ENCODE measurements at places on chromosomes 2 and 18.

DNA sequence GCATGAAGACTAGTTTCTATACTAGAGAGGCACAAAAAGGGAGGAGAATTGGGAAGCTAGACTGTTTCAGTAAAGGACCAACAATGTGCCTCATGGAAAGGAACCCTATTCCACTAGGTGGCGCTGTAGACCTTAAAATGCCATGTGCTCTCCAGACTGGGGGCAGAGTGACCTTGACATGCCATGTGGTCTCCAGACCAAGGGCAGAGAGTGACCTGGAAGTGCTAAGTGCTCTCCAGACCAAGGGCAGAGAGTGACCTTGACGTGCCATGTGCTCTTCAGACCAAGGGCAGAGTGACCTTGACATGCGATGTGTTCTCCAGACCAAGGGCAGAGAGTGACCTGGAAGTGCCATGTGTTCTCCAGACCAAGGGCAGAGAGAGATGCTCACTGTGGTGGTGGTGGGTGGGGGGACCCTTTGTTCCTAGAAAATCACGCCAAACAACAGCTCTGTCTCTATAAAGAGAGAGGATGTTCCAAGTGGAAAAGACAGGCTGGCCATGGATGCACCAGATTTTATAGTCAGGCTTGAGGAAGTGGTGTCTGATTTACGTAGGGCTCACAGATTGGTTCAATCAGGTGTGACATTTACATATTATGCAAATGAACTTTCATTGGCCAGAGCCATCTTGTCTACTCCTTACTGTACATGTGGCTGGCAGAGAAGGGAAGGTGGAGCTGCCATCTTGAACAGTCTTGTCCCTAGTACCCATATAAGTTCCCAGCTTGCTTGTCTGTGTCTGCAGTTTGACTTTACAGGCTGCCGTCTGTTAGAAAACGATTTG, 344.0 kb upstream of the DDX18 start:
- DNase-seq: no peak

GRCh38 chr2:149562324-149562723, 25.3 kb downstream of the MMADHC start:
- no peak for DNase-seq

GRCh38 chr2:171703574-171704347, 16.5 kb downstream of the DYNC1I2 start:
- peak; percentile 1 for DNase-seq

GRCh38 chr2:31828891-31829290, 181.9 kb downstream of the MEMO1 start:
- no peak for DNase-seq

DNA sequence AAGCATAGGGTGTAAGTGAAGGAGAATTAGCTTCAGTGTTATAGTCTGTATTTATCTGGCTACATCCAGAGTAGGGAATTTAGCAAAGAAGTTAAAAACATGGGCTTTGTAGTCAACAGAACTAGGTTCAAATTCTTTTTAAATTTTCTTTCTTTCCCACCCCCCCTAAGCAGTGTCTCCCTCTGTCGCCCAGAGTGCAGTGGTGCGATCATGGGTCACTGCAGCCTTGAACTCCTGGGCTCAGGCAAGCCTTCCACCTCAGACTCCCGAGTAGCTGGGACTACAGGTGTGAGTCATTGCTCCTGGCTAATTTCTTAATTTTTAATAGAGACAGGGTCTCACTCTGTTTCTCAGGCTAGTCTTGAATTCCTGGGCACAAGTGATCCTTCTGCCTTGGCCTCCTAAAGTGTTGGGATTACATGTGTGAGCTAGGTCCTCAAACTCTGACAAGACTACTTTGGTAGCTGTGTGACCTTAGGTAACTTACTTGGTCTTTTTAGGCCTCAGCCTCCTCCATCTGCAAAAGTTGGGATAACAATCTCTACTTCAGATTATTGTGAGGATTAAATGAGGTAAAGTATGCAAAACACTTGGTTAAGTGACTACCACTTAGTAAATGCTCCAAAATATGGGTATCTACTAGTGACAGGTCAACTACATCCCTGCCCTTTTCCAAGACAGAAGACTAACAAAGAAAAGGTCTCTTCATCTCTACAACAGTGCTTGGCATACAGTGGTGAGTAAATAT, 17.8 kb downstream of the DOK1 start:
- DNase-seq: no peak

DNA sequence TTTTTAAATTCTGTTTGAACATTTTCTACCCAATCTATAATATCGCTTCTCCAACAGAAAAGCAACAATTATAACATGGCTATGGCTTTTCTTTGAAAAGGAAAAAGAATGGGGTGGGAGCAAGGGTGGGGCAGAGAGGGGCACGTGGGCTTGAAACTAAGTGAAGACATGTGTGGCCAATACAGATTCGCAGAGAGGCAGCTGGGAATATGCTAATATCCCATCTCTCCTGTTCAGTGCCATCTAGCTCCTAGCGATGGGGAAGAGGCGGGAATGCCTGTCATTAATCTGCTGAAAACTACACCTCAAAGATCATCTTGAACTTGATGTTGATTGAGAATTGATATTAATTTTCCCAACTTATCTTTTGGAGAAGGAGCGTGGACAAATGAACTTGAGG, 65.5 kb upstream of the ITGA6 start:
- no peak for DNase-seq

DNA sequence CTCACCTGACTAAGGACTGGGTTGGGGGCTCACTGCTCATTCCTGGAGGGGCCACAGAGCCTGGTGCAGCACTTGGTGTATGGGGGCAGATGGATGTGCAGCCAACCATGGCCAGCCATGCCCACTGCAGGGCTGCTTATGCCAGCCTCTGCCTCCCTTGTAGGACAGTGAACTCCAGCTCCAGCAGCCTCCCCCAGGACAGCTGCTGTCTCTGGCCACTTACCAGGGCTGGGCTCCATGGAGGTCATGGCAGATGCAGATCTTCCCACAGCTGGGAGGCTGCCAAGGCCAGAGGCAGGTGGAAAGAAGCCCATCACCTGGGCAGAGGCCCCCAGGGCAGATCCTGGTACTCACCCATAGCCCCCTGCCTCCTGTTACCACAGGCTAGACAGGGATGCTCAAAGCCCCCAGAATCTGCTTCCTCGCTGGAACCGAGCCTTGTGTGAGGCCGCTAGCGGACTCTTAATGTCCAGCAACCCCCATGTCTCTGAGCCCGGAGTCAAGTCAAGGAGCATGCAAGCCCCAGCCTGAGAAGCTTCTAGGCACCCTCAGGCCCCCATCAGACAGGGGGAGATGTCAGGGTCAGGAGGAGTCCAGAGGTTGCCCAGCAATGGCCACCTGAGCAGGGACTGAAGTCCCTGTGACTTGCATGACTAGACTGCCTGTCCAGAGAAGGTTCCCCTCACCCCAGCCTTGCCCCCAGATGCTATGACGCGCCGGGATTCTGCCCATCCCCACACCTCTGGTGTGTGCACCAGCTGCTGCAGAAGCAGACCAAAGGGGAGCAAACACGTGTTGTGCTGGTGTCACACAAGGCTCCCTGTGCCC, 123.6 kb downstream of the TWIST2 start:
- no peak for DNase-seq

- DNase-seq: no peak
Measured at GRCh38 chr18:63183378-63183777, 136.2 kb downstream of the BCL2 start.

DNA sequence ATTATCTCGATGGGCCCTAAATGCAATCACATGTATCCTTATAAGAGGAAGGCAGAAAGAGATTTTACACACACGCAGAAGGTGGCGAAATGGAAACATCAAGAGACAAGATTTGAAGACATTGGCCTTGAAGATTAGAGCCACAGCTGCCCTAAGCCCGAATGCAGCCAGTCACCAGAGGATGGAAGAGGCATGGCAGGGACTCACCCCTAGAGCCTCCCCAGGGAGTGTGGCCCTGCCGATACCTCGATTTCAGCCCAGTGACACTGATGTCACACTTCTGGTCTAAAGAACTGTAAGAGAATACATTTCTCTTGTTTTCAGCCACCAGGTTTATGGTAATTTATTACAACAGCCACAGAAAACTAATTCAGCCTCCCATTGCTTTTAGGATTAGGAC, 17.4 kb downstream of the TTC39C start:
- no peak for DNase-seq

DNA sequence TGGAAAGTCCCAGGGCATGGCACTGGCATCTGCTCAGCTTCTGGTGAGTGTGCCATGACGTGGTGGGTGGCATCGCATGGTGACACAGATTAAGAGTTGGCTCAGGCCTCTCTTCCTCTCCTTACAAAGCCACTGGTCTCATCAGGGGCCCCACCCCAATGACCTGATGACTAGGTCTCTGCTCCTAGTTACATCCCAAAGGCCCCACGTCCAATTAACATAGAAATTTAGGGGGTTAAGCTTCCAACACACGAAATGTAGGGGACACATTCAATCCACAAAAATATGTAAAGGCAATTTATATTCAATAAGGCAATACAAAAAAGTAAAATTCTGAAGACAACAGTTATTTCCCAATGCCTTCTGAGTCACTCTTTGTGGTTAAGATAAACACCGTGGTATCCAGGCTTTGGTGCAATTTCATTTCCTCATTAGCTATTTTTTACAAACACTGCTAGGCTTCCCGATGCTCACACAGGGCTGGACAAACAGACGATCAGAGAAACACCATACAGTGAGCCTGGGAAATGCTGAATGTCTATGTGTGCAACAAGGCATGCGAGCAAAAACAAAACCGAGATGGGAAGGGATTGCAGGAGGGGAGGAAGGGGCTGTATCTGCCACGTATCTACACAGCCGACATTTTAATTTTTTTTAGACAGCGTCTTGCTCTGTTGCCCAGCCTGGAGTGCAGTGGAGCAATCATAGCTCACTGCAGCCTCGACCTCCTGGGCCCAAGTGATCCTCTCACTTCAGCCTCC, 67.2 kb downstream of the MBP start:
- DNase-seq: peak; percentile 99

- no peak for DNase-seq
Measured at GRCh38 chr2:64119369-64119768, 24.9 kb downstream of the PELI1 start.

DNA sequence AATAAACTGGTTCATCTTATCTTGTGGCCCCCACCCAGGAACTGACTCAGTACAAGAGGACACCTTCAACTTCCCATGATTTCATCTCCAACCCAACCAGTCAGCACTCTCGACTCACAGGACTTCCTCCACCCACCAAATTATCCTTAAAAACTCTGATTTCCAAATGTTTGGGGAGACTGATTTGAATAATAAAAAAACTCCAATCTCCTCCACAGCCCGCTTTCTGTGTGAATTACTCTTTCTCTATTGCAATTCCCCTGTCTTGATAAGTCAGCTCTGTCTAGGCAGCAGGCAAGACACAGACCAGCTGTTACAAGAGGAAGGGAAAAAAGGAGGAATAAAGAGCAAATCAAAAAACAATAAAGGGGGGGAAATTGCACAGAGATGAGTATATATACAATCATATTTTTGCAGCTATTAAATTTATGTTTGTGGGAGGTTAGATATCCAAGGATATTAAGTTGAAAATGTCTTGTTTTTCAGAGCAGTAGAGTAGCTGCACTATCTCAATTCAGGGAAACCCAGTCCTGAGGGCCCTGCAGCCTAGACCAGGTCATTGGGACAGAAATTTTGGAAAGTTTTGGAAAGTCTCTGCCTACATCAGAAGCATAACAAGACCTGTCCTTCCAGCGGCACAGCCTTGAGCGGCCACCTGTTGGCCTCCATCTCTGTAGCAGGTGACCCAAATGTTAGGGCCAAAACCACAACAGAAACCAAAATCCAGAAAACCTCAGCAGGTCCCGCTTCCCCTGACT, 32.8 kb upstream of the SIGLEC15 start:
- no peak for DNase-seq

- no peak for DNase-seq
Measured at GRCh38 chr18:9786631-9787030, 78.5 kb downstream of the RAB31 start.

DNA sequence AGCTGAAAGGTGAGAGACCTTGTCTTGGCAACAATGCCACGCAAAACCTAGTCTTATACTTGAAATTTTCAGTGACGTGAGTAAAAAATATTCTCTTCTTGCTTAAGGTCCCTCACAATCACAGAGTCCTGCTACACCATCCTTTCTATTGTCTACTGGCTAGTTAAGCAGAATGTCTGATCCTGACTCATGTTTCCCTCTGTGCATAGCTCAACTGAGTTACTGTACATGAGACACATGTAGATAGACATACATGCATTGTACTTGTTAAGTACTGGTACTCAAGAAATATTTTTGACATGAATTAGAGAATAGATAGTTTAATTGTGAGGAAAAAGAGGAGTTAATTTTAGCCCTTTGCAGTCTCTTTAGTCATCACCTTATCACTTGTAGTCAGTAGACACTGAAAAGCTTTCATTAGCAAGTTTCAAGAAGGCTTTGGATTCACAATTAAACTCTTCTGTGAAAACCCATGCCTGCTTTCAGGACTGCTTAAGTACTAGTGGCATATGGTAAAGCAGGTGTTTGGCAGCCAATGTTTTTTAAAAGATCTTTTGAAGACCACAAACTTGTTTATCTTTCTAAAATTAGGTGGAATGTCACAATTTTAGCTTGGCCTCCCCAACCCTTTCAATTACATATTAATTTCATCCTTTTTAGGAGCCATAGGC, 158.7 kb upstream of the CCDC150 start:
- no peak for DNase-seq

- no peak for DNase-seq
Measured at GRCh38 chr18:8707556-8708300, 2.4 kb downstream of the MTCL1 start.

DNA sequence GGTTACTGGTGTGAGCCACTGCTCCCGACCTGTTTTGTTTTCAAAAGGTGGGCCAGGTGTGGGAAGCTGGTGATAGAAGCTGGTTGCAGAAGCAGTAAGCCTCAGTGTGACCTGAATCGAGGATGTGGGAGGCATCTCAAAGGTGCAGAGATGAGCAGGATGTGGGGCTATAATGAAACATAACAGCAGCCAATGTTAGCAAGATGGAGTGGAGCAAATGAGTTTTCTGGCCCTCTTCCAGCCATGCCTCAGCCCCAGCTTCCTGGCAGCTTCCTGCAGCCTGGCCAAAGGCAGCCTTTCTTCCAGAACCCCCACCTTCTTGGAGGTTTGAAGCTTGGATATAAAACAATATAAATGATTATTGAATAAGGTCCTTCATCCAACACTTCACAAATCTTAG, 184.8 kb downstream of the NCK2 start:
- DNase-seq: no peak

DNA sequence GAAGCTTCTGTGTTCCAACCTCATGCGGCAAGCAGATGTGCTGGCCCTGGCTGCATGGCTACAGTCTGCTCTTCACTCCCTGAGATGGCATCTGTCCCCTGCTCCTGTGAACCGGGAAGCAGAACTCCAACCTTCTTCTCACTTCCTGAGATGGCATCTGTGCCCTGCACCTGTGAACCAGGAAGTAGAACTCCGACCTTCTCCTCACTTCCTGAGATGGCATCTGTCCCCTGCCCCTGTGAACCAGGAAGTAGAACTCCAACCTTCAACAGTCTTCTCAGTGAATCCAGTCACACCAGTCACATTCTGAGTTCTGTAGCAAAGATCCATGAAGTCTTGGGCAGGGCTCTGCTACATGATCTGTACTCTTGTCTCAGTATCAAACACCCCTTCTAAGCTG, 887.2 kb upstream of the KLHL29 start:
- no peak for DNase-seq

DNA sequence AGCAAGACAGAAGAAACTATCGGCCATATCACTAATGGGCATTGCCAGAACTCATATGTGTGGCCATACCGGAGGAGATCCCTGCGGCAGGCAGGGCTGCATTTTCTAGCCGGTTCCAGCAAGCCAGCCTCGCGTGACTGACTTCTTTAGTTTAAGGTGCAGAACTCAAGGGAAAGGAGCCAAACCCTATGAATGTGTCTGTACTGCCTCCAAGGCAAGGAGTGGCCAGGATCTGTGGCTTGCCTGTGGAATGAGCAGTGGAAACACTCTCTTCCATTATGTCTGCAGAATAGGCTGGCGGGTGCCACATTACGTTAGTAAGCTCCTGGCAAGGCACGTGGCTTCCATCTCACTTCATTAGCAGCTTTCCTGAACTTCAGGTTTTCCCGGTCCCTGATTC, 137.6 kb downstream of the ATL2 start:
- DNase-seq: no peak

Data from CD14-positive monocyte (primary cell).